ENCODE measurements at places on chromosomes 2 and 18.
A peak's percentile ranks its signal among the peaks of the same experiment; 100 is the strongest.

GRCh38 chr2:121955872-121956271, 200.4 kb downstream of the TSN start:
- no peak for DNase-seq

DNA sequence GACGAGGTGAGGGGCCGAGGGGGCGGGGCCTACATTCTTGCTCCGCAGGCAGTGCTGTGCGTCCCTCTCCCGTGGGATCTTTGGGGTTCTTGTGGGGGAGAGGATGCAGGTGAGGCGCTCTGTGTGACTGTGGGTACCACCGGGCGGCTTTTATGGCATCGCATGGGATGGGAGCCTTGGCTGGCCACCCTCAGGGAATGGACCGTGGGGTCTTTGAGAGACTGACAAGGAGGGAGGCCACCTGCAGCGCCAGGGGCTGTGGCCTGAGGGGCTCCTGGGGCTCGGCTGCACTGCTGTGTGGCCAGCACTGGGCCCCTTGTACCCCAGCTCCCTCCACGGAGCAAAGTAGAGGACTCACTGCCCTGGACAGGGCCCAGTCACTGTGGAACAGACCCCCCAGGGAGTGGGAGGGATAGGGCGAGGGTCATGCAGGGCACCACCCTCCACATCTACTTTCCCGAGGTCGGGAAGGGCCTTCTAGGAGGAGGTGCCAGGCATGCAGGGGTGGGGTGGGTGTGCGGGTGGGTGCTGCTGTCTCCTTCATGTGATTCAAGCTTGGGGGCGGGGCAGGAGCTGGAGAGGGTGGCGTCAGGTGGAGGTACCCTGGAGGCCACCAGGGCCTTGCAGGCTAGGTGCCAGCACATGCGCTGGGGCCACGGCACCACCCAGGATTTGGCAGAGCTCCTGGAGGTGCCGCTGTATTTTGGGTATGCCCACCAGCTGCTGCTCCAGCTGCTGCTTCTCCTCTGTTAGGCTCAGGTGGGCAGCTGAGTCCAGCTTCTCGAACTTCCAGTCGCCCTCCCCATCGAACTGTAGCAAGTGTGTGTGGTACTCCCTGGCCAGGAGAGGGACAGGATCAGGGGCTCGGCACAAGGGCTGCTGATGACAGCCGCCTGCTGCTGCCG, 1072.4 kb downstream of the RPIA start:
- DNase-seq = no peak

GRCh38 chr2:86251840-86252266, 52.6 kb downstream of the MRPL35 start:
- no peak for DNase-seq

GRCh38 chr18:76466410-76466991, 28.5 kb downstream of the ZNF516 start:
- no peak for DNase-seq

DNA sequence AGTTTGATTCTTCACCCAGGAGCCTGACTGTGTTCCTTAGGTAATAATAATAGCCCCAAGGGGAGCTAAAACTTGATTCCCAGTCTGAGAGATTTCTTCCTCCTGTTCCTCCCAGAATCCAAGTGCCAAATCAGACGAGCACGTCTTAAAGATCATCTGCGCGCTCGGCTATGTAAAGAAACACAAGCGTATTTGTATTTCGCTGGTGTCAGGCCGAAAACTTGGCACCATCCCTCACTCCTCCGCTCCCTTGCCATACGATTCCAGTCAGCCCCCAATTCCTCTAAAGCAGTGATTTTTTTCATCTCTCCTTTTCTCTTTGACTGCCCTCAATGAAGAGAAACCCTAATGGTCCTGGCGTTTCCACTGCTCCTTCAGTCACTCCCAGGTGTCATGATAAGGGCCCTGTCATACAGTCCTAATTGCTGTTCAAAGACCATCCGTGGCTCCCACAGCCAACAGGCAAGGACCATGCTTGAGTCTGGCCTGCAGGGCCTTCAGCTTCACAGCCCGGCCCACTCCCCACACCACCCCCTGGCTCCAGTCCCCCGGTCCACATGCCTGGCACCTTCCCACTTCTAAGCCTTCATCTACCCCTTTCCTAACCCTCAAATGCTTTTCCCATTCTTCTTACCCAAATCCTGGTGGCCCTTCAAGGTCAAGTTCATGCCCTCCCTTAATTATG, 130.8 kb upstream of the ID2 start:
- DNase-seq = no peak

GRCh38 chr2:88626171-88627054, 851 bp downstream of the EIF2AK3 start:
- DNase-seq = peak; percentile 57

DNA sequence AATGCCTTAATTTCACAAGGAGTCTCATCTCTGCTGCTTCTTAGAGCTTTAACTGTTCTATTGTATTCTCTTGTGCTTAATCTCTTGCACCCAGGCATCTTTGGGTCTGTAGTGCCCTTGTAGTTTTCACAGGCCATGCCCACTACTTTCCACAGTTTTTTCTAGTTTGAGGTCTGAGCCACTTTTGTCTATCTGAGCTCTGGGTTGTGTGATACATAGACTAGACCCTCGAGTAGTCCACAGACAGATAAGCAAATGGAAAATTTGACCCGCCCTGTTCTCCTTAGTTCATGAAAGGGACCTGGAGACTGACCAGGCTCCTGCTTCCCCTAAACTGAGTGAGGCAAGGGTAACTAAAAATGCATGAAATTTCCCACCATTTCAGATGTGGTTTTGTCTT, 466.8 kb upstream of the ZEB2 start:
- DNase-seq = no peak

DNA sequence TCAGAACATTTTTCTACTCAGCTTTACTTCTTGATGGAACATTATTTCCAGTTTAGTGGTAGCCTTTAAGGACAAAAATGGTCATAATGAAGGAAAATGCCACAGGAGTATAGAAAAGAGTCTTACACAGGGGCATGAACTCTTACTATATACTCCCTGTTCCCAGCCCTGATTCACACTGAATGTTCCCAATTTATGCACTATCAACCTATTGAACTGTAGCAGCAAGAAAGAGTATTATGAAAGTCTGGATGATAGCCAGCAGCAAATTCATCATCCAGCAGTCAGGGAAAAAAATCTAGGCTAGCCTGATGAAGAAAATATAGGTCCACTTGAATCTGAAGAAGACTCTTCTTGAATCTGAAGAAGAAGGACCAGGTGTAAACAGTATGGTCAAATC, 1170.3 kb upstream of the CHAC2 start:
- no peak for DNase-seq

GRCh38 chr2:11129598-11130449, 25.4 kb upstream of the SLC66A3 start:
- peak; percentile 89 for DNase-seq

GRCh38 chr2:584863-585823, 92.1 kb downstream of the TMEM18 start:
- DNase-seq = peak; percentile 59

GRCh38 chr18:11570073-11570588, 39.3 kb upstream of the SLC35G4 start:
- DNase-seq = no peak

DNA sequence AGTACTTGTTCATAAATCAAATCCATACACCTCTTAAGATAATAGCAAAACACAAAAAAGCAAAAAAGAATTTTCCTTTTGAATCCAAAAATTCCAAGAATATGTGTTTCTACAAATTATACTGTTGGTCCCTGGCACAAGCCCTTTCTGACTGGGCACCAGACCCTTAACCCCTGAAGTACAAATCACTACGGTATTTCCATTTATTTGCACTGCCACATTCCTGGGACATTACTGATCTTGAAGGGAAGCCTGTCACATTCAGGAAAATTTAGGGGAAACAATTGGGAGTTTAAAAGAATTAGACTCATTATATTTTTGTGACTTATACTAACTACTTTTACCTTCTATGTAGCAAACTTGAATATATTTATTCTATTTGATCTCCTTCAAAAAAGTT, 98.8 kb downstream of the ZNF521 start:
- DNase-seq = no peak
